Inflammatory macrophage treated with lipopolysaccharide for 4 hours (primary cell): ENCODE measurements at places on chromosomes 3 and 15.
A peak's percentile ranks its signal among the peaks of the same experiment; 100 is the strongest.

- peak; percentile 36 for DNase-seq
Measured at GRCh38 chr15:101176625-101177024, 75.2 kb downstream of the CHSY1 start.

DNA sequence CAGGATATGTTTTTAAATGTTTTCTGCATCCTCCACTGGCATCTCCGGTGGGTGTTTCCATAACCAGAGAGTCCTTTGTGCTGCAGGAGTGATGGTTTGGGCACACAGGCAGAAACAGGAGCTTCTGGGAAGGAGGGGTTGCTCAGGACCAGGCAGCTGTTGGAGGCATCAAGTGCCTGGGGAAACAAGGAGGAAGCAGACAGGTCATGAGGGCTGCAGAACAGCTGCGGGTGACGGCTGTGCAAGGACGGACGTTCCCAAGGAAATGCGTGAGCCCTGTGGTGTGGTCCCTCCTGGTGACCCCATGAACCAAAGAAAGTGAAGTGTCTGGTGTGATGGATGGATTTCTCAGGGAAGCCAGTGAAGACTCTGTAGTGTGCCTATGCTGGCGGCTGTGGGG, 61.2 kb upstream of the TNFAIP8L3 start:
- peak; percentile 26 for DNase-seq

GRCh38 chr3:52177701-52178042, 20.3 kb upstream of the ALAS1 start:
- no peak for DNase-seq

- DNase-seq: no peak
Measured at GRCh38 chr3:48565186-48565585, 1.6 kb upstream of the UCN2 start.

DNA sequence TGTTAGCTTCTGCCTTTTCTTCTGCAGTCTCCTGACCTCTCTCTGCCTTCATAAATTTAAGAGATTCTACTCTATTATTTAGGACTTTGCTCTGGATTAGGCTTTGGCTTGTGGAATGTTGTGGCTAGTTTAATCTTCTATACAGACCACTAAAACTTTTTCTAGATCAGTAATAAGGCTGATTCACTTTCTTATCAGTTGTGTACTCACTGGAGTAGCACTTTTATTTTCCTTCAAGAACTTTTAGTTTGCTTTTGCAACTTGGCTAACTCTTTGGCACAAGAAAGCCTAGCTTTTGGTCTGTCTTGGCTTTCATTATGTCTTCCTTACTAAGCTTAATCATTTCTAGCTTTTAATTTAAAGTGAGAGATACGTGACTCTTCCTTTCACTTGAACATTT, 265.5 kb upstream of the TBC1D5 start:
- no peak for DNase-seq

DNA sequence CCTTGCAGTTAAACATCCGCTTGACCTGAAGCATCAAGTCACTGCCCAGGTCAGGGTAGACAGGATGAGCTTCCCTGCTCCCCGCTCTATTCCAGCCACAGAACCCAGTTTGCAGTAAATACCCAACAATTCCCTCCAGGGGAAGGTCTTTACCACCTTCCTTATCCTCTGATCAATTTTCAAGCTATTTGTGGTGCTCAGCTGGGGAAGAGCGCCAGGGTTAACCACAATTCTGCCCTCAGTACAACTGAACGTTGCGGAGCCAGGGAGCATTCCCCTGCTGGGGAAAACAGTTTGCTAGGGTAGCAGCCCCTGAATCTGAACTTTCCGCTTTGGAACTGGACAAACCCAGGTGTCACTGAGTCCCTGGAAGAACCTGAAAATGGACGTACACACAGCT, 28.5 kb downstream of the RBPMS2 start:
- DNase-seq: no peak
